ENCODE measurements at places on chromosomes 1 and 21. TPM values are rescaled to one million over a fixed set of nuclear protein-coding genes. Genes with fewer than 3 reads are reported as not detected.

- H3K4me1 ChIP-seq, result peaks cover 5% of the 10 kb centered on the region
- H3K27ac ChIP-seq, result no peak overlapping the region
- no peaks in the 10 kb centered on the region for H3K36me3 ChIP-seq
- DNase-seq, result no peak
Observed at GRCh38 chr21:44500111-44500510, 39.9 kb downstream of the KRTAP10-1 start.

The HPDL gene
- total RNA-seq, result 10.1 TPM

DNA sequence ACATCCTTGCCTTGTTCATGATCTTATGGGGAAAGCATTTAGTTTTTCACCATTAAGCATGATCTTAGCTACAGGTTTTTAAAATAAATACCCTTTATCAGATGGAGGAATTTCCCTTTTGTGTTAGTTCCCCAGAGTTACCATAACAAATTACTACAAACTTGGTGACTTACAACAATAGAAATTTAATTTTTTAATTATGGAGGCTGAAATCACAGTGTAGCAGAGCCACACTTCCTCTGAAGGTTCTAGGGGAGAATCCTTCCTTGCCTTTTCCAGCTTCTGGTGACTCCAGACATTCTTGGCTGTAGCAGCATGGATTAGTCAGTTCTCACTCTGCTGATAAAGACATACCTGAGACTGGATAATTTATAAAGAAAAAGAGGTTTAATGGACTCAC, 18.5 kb downstream of the MIGA1 start:
- no peaks in the 10 kb centered on the region for H3K27me3 ChIP-seq
- H3K4me3 ChIP-seq, result no peak overlapping the region
- H3K4me1 ChIP-seq, result no peaks in the 10 kb centered on the region

The DIO1 gene
- total RNA-seq, result not detected

DNA sequence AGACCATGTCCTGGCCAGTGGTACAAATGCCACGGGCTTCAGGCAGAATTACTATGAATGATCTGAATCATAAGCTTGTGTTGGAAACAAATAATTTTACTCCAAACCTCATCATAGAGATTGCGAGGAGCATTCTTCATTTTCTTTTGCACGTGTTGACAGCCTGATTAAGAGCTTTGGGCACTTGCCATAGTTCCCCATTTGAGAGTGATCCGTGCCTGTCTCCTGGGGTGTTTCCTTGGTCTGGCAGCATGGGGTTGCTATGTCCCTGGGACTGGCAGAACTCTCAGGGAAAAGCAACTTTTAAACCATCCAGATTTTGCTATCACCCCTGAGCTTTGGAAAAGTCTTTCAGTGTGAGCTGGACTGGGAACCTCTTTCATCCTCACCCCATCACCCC, 54.3 kb upstream of the KCNJ6 start:
- H3K27ac ChIP-seq, result no peak overlapping the region
- no peak overlapping the region for H3K4me3 ChIP-seq
- H3K36me3 ChIP-seq, result no peaks in the 10 kb centered on the region
- no peaks in the 10 kb centered on the region for H3K27me3 ChIP-seq
- no peak for DNase-seq
- H3K4me1 ChIP-seq, result no peaks in the 10 kb centered on the region

DNA sequence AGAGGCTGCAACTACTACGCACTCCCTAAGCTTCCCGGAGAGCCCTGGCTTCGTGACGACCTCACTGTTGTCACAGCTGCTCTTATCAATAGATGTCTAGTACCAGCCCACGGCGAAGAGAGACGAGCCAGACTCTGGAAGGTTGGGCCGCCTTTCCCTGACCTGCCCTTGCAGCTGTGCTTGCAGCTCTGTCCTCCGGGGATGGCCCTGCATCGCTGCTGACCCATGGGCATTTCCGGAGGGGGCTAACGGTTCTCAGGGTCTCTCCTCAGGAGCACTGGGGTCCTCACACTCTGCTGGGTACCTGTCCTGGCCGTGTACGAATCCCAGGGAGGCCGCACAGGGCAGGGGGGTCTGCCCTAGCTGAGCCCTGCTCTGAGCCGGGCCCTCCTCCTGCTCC, 93.8 kb upstream of the COL6A1 start:
- H3K27me3 ChIP-seq, result no peaks in the 10 kb centered on the region
- DNase-seq, result no peak
- no peaks in the 10 kb centered on the region for H3K36me3 ChIP-seq
- no peaks in the 10 kb centered on the region for H3K4me1 ChIP-seq
- no peak overlapping the region for H3K27ac ChIP-seq
- no peak overlapping the region for H3K4me3 ChIP-seq

DNA sequence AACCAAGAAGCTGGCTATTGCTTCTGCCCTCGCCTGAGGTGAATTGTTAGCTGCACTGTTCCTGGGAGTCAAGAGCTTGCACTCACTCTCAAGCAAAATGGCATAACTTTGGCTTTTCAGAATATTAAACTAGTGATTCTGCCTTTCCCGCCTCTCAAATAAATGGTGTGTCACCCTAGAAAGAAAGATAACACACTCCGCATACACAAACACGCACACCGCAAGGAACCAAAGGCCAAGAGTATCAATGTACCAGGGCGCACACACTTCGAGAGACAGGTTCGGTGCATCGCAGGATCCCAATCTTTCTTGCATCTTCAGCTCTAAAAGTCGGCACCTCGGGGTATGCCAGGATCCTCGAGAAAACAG, 470 bp upstream of the RTCA start:
- DNase-seq, result no peak
- peaks cover 41% of the 10 kb centered on the region for H3K36me3 ChIP-seq
- H3K4me3 ChIP-seq, result peak overlapping the region; percentile 91
- peaks cover 6% of the 10 kb centered on the region for H3K4me1 ChIP-seq
- no peak overlapping the region for H3K27ac ChIP-seq

The SPOCD1 gene
- 1.3 TPM for total RNA-seq

The TSPEAR gene
- total RNA-seq, result 1.1 TPM

GRCh38 chr1:112836642-112837041, 119.4 kb downstream of the SLC16A1 start:
- H3K4me1 ChIP-seq, result peaks cover 7% of the 10 kb centered on the region
- peaks cover 3% of the 10 kb centered on the region for H3K36me3 ChIP-seq
- no peaks in the 10 kb centered on the region for H3K27me3 ChIP-seq
- no peak overlapping the region for H3K4me3 ChIP-seq

Measured in endodermal cell (in vitro differentiated cells).